ENCODE measurements at places on chromosomes 2 and 18. TPM values are rescaled to one million over a fixed set of nuclear protein-coding genes. Genes with fewer than 3 reads are reported as not detected.

- DNase-seq = no peak
These were observed 148.8 kb downstream of the ACKR3 start for GRCh38 chr2:236718207-236718992.

DNA sequence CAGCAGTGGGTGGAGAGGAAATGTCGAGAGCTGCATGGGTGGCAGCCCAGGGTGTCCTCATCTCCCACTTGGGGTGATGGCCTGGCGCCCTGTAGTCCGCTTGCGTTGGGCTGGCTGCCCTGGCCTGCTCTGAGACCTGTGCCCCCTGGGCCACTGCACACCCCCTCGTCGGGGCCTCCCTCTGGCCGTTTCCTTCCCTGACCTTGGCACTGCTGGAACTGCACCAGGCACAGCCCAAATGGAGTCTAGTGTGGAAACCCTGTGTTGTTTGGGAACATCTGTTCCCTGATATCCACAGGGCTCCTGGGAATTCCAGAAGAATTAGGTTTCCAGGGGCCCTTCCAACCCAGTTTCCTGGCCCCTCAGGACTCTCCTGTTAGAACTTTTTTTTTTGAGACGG, 13.9 kb downstream of the EFHD1 start:
- no peak for DNase-seq

DNA sequence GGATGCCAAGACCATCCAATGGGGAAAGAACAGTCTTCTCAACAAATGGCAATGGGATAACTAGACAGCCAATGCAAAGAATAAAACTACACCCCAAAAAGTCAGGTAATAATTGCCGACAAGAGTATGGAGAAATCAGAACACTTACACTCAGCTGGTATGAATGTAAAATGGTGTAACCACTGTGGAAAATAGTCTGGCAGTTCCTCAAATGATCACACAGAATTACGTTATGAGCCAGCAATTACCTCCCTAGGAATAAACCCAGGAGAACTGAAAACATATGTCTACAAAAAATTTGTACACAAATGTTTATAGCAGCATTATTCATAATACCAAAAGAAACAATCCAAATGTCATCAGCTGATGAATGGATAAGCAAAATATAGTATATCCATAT, 8.8 kb downstream of the IWS1 start:
- no peak for DNase-seq

DNA sequence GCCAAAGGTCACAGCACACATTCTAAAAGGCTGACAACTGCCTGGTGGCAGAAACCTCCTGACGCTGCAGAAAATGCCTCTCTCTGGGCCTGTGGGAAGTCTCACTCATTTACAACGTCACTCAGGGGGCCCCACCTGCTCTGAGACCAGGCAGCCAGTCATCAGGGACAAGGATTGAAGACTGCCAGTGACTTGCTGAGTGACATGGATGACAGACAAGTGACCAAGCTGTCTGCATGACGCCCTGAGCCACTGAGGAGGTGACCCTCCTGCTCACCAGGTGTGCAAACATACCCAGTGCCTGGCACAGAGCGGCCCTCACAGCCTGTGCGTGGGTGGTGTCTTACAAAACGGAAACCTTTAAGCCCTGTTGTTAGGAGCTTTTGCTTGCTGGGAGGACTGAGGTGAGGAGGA, 392.4 kb downstream of the TNS1 start:
- peak; percentile 48 for DNase-seq

Gene CHRND
- not detected for polyA plus RNA-seq
